Hindlimb muscle (tissue), 1 donor: ENCODE measurements at places on chromosomes 7 and 10. TPM values are rescaled to one million over a fixed set of nuclear protein-coding genes. Genes with fewer than 3 reads are reported as not detected.
A peak's percentile ranks its signal among the peaks of the same experiment; 100 is the strongest.

- no peak for DNase-seq
Observed at GRCh38 chr10:64379898-64380297, 858.7 kb downstream of the REEP3 start.

SCART1 gene
- 1.1 TPM for polyA plus RNA-seq

RTKN2 gene
- 3.6 TPM for polyA plus RNA-seq

GRCh38 chr7:149569025-149569725 is 71.6 kb upstream of the ZNF746 start:
- no peak for DNase-seq

DNA sequence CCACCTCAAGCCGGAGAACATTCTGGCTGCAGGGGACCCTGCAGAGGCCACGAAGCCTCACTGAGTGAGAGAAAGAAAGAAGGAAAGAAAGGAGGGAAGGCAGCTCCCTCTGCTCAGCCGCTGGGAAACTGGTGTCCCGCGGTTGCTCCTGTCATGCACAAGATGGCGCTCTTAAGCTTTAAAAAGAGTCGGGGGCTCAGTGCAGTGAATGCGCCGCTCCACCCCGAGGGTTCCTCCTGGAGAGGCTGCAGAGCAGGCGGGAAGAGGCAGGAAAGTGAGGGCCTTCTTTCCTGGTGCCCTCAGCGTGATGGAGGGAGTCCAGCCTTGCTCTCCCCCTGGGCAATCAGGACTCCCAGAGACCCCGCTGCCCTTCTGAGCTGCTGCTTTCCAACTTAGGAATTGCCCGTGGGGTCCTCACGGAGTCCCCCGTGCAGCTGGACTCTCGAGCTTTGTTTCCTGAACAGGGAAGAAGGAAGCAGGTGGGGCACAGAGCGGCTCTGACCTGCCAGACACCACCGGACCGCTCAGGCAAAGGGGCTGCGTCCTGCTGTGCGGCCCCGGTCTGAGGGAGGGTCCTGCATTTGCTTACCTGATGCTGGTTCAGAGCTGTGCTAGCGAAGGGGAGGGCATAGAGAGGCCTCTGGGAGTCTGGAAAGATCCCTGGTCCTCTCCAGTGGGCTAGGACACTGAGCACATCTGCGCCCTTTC is 141.9 kb upstream of the MKI67 start:
- DNase-seq, result peak; percentile 83

- no peak for DNase-seq
Observed at GRCh38 chr7:110891197-110891596, 199.7 kb upstream of the LRRN3 start.

GRCh38 chr7:155353256-155353897 is 55.7 kb downstream of the INSIG1 start:
- no peak for DNase-seq

DNA sequence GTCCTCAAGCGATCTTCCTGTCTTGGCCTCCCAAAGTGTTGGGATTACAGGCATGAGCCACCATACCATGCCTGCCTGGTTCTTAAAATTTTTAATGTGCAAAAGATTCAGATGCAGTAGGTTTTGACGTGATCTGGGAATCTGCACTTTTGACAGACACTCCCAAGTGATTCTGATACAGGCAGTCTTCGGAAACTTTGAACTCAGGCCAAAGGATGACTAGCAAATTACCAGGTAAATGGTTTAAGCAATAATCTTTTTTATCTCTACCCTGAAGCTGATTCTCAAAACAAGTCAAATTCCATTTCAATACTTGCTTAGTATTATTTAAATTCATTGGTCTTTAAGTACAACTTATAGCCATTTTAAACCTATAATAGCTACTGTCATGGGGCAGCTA is 2.6 kb upstream of the ADO start:
- no peak for DNase-seq

SHOC2 gene
- 27.2 TPM for polyA plus RNA-seq

- no peak for DNase-seq
Observed at GRCh38 chr10:100637785-100638184, 102.0 kb downstream of the HIF1AN start.

GRCh38 chr10:126402721-126403695 is 14.7 kb upstream of the ADAM12 start:
- DNase-seq, result no peak

GRCh38 chr7:92767437-92767836 is 68.9 kb downstream of the CDK6 start:
- no peak for DNase-seq

DNA sequence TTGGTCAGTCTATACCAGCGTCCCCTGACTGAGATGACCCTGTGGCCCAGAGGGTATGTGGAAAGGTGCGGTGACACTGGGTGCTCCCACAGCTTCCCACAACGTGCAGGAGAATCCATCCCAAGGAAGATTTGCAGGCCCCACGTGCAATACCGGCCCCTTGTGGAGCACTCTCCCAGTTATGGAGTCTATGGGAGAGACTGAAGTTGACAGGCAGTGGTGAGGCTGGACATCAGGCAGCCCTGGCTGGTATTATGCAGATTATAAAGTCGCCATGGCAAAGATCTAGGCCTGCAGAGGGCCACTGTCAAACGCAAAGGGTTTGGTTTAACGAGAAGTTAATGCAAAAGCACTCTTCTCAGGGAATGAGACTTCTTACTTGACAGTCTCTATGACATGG is 434.7 kb upstream of the C7orf33 start:
- no peak for DNase-seq

DNA sequence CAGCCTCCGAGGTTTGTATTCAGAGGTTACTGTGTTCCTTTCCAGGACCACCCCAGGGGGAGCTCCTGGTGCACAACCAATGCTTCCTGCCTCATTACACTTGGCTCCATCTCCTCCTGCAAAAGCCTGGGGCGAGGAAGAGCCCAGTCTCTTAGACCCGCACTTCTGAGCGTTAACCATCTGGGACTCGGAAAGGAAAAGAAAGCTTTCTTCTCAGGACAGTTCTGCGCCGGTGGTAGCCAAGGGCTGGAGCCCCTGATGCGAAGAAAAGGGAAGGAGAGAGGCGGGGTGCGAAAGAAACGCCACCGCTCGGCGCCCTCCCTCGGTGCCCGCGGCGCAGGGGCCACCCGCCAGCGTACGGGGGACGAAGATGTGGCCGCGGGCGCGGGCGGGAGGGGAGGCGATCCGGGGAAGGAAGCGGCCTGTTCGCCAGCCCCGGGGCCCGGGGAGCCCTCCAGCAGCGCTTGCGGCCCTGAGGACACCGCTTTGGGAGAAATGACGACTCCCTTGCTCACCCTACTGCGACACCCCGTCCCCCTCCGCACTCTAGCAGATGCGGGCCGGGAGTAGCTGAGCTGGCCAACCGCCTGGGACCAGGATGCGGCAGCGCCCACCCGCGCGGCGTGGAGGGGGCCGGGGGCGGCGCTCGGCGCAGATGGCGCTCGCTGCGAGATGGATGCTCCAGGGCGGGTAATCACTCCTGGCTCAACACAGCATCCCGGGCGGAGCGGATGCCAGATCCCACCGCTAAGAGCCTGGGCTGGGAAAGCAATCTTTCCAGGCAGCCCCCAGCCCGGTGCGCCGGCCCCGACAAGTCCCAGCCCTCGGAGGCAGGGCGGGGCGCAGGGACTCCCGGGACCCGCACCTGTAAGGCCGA is 1.3 kb downstream of the NRCAM start:
- DNase-seq, result peak; percentile 21

GRCh38 chr10:43214071-43214955 is 52.6 kb downstream of the RASGEF1A start:
- no peak for DNase-seq

- peak; percentile 83 for DNase-seq
Observed at GRCh38 chr7:74026903-74027682, 880 bp upstream of the ELN start.

DNA sequence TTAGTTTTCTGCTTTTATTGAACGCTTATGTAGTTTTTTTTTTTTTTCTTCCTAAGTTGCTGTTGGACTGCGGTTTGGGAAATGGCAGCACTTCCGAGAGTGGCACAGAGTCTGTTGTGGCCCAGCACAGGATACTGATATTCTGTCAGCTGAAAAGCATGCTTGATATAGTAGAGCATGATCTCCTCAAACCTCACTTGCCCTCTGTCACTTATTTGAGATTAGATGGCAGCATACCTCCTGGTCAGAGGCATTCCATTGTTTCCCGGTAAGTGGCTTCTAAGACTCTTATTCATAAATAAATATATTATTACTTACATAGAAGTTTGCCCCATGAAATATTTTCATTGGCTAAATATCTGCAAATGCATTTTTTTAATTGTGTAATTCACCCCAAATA is 101.1 kb downstream of the BTAF1 start:
- no peak for DNase-seq

DNA sequence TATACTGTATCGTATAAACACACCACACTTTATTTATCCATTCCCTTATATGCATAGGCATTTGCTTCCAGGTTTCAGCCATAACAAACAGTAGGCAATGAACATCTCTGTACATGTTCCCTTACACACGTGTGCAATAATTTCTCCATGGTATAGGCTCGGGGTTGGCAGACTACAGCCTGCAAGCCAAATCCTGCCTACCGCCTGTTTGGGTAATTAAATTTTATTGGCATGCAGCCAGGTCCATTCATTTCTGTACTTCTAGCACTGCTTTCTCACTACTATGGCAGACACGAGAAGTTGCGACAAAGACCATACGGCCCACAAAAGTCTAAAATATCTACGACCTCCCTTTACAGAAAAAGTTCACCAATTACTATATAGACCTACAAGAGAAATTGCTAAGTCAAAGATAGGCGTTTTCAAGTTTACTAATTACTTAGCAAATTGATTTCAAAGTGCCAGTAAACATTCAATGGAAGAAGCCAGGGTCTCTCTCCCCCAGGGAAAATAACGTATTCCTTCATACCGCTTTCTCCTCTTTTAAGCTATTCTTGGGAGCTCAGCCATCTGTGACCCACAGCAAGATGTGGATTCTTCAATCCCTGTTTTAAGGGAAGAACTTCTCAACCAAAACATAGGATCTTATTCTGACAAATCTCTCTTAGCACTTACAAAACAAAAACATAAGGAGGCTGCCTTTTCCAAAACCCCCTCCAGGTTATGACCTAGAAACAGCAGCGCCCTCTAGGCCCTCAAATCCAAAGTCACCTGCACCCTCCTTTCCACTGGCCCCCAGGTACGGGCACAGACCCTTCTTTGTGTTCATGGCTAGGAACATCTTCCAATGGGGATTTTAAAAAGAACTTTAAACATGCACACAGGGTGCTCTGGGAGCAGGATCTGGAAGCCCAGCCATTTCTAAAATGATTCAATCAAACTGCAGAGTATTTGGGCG is 100.5 kb downstream of the FGFR2 start:
- no peak for DNase-seq
